OCI-LY7 (cell line): ENCODE measurements at places on chromosomes 7 and 10.

DNA sequence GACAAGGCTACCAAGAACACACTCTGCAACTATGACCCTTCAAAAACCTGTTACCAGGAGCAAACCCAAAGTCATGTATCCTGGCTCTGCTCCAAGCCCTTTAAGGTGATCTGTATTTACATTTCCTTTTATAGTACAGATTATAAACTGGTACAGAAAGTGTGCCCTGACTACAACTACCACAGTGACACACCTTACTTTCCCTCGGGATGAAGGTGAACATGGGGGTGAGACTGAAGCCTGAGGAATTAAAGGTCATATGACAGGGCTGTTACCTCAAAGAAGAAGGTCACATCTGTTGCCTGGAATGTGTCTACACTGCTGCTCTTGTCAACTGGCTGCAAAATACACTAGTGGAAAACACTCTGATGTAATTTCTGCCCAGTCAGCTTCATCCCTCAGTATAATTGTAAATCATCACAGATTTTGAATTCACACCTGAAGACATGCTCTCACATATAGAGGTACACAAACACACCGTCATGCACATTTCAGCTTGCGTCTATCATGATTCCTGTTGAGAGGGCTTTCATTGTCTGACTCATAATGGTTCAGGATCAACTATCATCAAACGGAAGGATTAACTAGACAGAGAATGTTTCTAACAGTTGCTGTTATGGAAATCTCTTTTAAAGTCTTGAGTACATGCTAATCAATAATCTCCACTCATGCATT lies 318.3 kb downstream of the NXPH1 start:
- no peak for DNase-seq

- DNase-seq: no peak
These were observed 54.9 kb downstream of the SEMA3E start for GRCh38 chr7:83593921-83594475.

- peak; percentile 77 for DNase-seq
These were observed 3.6 kb downstream of the ADCK2 start for GRCh38 chr7:140676306-140676705.

- peak; percentile 41 for DNase-seq
These were observed 29.3 kb upstream of the ADD3 start for GRCh38 chr10:109978481-109978880.

DNA sequence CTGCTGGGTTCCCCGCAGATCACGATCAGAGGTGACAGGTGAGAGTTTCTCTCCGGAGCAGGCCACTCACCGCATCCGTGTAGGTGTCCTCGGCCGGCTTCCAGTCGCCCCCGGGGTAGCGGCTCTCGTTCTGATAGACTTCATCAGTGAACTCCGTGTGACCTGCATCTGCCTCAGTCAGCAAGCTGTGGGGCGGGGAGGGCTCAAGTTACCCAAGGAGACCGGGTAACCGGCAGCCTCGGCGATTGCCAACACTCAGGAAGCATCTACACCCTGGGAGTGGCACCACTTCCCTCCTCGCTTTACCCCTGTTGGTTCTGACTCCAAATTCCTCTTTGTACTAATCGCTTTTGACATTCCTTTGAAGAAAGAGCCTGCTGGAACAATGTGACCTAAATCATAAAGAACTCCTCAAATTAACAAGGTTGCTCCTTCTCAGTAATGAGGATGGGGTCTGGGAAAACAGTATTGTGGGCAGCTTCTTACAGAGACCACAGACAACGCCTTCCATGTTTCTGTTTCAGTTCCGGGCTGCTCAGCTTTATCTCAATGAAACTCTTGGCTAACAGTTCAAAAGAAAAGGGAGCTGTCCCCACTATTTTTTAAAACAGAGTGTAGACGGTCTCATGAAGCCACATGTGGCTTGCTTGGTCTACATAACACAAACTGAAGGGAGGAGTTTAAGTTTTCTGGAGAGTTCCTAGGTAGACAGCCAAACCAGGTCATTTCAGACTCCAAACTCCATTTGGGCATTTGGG lies 118.1 kb downstream of the MYOF start:
- DNase-seq: no peak

- no peak for DNase-seq
These were observed 176.6 kb upstream of the TNS3 start for GRCh38 chr7:47758546-47758945.

DNA sequence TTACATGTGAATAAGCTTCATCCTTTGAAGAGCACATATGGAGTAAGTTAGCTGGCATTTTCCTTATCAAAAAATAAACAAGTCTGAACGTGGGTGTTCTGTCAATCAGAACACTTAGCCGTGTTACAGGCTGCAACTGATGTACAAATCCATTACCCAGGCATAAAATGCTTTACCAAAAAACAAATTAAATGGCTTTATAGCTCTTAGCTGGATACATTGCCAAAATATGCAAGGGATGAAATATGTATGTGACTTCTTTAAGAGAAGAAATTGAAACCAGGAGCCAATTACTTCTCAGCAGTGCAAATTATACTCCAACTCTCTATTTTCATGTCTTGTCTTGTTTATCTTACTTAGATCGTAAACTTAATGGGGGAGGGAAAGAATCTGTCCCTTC lies 214.8 kb downstream of the DGKB start:
- DNase-seq: no peak

DNA sequence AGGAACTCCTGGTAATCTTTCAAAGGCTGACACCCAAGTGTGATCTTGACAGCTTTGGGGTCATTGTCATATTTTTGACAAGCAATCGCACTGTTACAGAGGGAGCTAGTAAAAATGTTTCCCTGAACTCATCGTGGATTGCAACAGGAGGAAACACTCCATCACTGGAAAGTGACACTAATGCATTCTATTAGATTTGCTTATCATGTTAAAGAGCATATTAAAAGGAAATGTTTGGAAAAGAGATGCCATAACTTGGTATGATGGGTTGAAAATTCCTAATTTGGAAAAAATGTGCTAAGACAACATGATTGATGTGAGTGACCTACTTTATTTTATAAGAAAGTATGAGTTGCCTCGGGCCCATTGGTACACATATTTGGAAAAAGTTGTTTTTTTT lies 22.7 kb upstream of the EMX2 start:
- DNase-seq: no peak

DNA sequence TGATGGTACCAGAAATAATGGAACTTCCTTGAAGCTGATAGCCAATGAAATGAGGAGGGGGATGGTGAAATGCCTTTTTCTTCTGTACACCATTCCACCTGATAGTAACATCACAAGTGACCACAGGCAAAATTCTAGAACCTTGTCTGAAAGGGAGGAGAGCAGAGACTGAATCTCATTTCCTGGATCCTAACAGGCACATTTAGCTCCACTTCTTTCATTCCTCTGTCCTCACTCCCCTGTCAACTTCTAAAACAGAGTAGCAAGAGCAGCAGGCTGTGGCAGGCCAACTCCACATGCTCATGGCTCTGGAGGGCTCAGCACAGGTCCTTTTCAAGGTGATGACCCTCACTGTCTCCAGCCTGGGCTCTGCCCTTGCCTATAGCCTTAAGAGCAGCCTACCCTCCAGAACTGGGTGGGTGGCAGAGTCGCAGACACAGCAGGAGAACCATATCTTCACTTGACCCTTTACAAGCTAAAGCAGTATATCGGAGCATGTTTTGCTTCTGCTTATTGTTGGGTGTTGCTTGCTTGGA lies at the start of gene LRRC18:
TSS of gene LRRC18 (minus strand) at position 51 of the 536 bp plus-strand sequence. CDS start 25,685 bp downstream, outside the sequence.
- no peak for DNase-seq

DNA sequence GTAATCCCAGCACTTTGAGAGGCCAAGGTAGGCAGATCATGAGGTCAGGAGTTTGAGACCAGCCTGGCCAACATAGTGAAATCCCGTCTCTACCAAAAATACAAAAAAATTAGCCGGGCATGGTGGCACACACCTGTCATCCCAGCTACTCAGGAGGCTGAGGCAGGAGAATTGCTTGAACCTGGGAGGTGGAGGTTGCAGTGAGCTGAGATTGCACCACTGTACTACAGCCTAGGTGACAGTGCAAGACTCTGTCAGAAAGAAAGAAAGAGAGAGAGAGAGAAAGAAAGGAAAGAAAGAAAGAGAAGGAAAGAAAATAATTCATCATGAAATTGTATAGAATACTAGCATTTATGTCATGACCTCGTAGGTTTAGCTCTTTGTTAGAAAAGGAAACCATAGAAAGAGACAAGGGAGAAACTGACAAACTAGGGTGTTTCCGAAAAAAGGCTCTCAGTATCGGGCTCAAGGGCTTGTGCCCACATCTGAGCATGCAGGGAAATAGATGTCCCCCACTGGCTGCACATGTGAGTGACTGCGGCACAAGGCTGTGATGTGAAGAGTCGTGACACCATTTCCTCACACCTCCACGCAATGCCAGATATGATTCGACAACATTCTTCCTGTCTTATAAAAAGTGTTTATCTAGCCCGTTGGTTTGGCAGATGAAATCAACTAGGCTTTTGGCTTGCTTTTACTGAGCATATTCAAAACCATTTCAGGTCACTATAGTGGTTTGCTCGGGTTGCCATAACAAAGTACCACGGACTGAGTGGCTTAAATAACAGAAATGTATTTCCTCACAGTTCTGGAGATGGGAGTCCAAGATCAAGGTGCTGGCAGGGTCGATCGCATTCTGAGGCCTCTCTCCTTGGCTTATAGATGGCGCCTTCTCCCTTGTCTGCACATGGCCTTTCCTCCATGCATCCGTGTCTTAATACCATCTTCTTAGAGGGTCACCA lies 2.0 kb downstream of the SRGN start:
- DNase-seq: no peak

GRCh38 chr7:129452589-129453231 lies 18.5 kb downstream of the STRIP2 start:
- DNase-seq: no peak
